ENCODE measurements at places on chromosomes 11 and 22.

GRCh38 chr11:120547811-120548681 lies 36.5 kb downstream of the GRIK4 start:
- DNase-seq, result peak; percentile 82

- DNase-seq, result no peak
Measured at GRCh38 chr11:64039012-64039665, 3.4 kb downstream of the FLRT1 start.

GRCh38 chr11:69497221-69497787 lies 15.8 kb downstream of the LINC01488 start:
- DNase-seq, result peak; percentile 87

DNA sequence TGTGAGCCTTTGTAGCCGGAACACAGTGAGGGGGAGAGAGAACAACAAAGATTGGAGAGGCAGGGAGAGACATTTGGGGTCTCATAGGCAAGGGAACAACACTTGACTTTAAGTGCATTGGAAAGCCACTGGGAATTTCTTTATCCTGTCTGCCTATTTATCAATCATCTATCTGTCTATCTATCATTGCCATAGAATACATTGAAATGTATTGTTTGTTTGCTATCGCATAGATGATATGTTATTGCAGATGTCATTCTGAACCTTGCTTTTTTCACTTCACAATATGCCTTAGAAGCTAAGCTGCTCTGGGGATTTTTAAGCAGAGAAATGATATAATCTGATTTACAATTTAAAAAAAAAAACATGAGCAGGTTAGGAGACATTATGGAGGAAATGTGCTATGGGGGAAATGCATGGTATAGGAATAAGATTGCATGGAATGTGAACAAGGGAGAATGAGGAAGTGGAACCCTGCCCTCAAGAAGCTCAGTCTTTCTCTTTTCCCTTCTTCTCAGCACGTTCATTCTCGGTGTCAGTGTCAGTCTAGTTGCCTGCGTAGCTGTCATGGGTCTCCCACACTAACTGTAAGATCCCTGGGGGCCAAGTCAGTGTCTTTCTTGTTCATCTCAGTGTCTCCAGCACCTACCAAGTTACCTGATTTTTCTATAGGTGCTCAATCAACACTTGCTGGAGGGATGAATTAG lies 158.7 kb upstream of the ARHGAP20 start:
- no peak for DNase-seq

DNA sequence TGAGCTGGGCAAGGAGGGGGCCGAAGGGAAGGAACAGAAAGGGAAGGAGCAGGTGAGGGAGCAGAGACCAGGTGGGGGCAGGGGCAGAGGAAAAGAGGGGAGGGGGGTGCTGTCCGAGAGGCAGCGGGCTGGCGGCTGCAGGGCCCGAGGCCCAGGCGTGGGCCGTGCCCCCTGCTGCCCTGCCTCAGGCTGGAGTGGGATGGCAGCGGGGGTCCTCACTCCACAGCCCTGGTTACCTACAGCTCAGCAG lies 2.3 kb downstream of the IGF2 start:
- no peak for DNase-seq

DNA sequence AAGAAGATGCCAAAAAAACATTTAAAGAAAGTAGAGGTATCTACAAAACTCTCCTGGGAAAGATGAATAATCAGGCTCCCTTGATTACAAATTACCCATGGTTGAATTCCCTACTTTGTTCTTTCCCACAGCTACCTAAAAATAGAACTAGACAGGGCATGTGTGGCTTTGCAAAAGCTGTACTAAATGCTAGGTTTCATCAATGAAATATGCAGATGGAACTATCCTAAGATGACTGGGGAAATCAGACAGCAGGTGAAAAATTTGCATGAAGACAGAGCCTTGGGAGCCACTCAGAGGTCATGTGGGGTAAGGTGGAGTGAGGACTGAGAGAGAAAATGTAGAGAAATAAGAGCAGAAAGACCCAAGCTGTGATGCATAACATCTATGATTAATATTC lies 14.7 kb downstream of the LAYN start:
- no peak for DNase-seq

- no peak for DNase-seq
Measured at GRCh38 chr11:120882175-120882574, 141.7 kb upstream of the TBCEL start.

- no peak for DNase-seq
Measured at GRCh38 chr22:22075382-22076163, 93.0 kb upstream of the TOP3B start.

- DNase-seq, result peak; percentile 42
Measured at GRCh38 chr22:36302439-36303114, 49.6 kb downstream of the APOL1 start.

GRCh38 chr22:45692549-45692948 lies 20.9 kb downstream of the ATXN10 start:
- DNase-seq, result no peak

GRCh38 chr11:77771135-77771534 lies 49.4 kb downstream of the RSF1 start:
- DNase-seq, result no peak

DNA sequence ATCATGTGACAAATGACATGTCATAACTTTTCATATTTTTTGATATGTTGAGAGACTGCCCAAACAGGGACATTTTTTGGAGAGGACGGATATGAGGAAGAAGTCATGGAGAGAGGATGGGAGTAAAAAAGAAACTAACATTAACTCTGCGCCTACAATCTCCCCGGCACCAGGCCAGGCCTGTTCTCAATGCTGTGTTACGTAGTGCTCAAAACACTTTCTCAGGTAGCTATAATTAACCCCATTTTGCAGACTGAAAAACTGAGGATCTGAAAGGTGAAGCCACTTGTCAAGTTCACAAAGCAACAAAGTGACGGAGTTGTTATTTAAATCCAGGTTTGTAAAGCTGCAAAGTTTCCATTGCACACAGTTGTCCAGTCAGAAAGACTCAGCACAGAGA lies 17.4 kb upstream of the NOX4 start:
- DNase-seq, result no peak

DNA sequence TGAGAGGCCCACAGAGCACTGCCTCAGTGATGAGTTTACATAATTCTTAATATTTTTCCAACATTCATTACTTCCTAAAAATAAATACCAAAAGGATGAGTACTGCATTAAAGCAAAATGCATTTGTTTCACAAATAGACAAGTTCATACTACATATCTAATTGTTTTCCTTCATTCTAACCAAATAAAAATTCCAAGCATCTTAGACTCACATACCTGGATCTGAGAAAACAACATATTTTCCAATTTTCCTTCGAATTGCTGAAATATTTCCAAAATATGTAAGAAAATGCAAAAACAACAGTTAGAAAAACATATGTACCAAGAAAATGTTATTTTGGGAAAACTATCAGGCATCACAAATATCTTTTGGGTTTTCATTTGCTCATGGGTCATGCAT lies 127.9 kb upstream of the CEP126 start:
- DNase-seq, result no peak

DNA sequence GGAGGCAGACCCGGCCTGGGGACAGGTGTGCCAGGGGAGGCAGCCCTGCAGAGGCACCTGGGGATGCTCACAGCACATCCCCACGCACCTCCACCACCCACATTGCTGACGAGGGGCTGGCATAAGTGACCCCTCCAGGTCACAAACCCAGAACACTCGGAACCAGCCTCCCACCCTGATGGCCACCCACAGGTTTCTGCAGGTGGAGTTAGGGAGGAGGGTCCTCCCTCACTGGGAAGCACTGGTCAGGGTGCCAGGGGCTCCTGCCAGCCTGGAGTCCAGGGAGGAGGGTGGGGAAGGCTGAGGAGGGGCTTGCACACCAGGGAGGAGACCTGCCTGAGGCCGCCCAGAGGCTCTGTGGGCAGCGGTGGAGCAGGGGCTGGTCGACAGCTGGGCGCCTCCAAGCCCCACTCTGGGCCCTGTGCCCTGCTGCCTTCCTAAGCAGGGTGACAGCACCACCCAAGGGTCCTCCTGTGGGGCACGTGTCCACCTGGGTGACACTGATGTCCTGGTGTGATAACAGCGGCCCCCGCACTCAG lies 51.0 kb upstream of the CARS1 start:
- DNase-seq, result peak; percentile 36

GRCh38 chr11:118894192-118894591 lies 10.5 kb downstream of the CXCR5 start:
- DNase-seq, result no peak

Measured in RWPE2 (cell line).